Prostate gland (tissue), 2 donors: ENCODE measurements at places on chromosomes 3 and 15. TPM values are rescaled to one million over a fixed set of nuclear protein-coding genes. Genes with fewer than 3 reads are reported as not detected.

- DNase-seq = no peak
These were observed 10.3 kb downstream of the PLXNB1 start for GRCh38 chr3:48419597-48419996.

DNA sequence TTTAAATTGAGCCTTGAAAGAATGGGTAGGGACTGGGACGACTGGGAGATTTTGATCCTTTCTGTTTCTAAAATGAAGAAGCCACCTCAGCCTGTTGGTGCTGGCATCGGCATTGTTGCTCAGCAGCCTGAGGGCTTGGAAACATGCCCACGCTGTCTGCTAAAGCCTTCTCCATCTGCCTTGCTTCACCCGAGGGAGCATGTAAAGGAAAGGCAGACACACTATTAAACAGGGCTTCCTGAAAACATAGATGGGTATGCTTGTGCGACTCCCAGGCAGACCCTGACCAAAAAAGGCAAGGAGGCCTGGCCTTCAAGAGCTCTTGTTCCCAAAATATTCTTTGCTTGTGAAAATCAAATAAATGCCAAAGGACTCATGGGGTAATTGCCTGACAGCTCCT lies 84.2 kb upstream of the SLC4A7 start:
- DNase-seq = peak; percentile 66

Gene MITF
- total RNA-seq = 17.6 TPM

DNA sequence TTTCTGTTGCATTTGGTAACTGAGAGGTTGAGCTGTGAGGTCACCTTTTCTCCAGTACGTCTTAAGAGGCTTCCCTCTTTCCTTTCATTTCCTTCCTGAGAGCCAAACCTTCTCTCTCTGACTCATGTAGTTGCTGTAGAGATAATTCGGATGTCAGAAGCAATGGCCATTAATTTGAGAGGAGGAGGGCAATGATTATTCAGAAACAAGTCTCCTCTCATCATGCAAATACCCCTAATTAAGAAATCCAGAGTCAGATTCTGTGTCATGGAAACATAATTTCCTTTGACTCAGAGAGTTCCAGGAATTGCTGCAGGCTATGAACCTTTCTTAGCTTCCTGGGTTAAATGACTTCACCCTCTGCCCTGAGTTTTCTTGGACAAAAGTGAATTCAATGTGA lies 59.0 kb upstream of the GSK3B start:
- no peak for DNase-seq

DNA sequence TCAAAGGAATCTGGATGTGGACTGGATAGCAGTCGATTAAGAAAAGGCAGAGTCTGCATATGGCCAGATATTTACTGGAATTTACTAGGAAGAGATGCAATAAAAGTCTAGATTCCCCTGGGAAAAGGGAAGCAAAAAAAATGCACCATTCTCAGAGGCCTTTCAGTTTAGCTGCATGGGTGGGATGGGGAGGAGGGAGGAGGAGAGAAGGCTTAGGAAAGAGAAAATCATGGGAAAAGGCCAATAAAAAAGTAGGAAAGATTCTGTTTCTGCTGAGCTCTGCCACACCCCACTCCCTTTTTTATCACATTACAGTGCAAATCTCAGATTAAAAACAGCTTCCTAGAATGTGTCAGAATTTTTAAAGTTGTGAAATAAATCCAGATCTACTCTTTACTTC lies 103.6 kb downstream of the ADAMTS9 start:
- DNase-seq = no peak

DNA sequence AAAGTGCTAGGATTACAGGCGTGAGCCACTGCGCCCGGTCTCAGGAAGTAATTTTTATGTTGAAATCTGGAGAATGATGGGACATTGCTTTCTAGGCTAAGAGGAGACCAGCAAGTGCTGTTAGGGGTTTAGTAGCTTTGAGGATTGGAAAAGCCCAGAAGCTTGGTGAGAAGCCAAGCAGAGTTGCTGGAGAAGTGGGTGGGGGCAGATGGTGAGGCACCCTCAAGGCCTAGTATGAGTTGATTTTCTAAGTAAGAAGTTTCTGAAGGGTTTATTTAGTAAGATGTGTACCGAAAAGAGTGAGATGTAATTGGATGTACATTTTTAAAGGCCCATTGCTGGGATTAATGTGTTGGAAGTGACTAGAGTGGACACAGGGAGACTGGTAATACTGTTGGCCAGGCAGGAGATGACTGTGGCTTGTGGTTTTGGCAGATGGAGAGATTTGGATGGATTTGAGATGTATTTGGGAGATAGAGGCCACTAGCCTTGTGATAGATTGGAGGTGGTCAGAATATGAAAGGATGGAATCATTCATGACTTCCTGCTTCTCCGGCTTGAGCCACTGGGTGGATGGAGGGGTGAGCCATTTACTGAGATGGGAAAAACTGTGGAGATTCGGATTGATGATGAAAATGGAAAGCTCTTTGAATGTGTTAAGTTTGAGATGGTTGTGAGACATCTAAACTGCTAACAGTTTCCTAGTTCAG lies 2.3 kb downstream of the LRRC28 start:
- no peak for DNase-seq

GRCh38 chr3:31829826-31830426 lies 151.1 kb downstream of the OSBPL10 start:
- DNase-seq = no peak

DNA sequence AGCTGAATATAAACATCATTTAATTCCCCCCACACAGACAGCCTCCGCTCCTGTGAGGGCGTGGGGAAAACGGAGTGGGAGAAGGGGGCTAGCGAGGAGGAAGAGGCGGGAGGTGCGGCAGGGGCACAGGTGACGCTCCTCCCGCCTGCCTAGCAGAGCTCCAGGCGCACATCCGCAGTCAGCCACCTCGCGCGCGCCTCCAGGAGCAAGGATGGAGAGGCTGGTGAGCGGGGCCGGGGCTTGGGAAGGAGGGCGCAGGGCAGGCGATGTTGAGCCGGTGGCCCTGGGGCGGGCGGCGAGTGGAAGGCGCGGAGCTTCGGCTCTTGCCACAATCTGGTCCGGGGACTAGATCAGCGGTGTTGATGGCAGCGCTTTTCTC lies at the start of gene CD200:
Gene CD200 (plus strand): TSS at position 155 of the 379 bp plus-strand sequence. CDS start 57 bp downstream, at position 212.
- DNase-seq = peak; percentile 51

Gene PML
- total RNA-seq = 122 TPM

- no peak for DNase-seq
These were observed 50.6 kb upstream of the TBC1D23 start for GRCh38 chr3:100209948-100210771.

DNA sequence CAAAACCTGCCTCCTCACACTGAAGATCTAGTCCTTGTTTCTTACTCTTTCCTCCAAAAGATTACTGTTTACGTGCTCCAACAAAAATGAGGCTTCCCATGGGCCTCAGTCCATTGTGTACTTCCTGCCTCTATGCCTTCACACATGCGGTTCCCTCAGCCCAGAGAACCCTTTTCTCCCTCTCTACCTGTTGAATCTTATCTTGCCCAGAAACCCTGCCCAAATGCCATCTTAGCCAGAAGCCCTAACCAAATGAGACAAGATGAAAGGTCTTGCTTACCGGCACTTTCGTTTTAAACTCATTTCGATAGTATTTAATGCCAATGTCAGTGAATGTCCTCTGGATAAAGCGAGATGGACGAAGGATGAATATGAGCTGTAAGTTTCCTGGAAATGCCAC lies 85.5 kb downstream of the B3GNT5 start:
- no peak for DNase-seq

GRCh38 chr3:56761023-56761422 lies 40.7 kb downstream of the ARHGEF3 start:
- no peak for DNase-seq

DNA sequence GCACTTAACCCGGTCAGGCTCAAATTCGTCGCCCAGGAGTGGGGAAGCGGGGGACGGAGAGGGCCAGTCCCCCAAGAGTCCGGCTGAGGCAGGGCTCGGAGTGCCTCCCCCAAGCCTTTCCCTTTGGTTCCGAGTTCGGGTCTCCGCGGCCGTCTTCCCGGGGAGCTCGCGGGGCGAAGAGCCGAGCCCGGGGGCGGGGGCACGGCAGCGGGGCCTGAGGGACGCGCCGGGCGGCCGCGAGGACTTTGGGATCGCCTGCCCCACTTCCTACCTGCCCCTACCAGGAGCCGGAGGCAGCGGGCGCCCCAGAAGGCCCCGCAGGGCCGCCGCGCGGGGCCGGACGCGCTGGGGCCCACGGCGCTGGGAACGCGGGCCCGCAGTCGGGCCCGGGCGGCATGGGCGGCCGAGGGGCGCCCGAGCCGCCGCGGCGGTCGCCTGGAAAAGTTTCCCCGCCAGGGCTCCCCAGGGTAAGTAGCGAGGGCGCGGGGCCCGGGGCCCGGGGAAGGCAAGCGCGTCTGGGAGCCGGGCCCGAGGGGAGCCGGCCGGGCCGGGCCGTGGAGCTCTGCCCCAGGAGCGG lies 2.8 kb downstream of the FURIN start:
- no peak for DNase-seq

Gene CPNE9
- total RNA-seq = not detected

- DNase-seq = no peak
These were observed 77.4 kb downstream of the VPS8 start for GRCh38 chr3:184889312-184889904.

DNA sequence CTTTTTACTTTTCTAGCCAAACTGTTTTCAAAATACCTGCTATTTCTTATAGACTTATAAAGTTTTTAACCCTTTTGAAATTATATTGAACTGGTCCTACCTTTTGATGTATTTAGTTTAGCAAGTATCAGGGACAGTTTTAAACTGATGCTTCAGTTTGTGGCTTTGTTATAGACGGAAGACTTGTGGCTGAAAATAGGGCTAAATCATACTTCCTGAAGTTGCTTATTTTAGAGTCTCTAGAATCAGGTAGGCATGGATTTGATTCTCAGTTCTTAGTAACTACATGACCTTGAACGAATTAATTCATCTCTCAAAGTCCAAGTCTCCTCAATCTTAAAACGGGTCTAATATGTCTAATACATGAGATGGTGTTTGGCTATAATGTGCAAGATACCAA lies 322.8 kb downstream of the RAP2B start:
- DNase-seq = no peak

DNA sequence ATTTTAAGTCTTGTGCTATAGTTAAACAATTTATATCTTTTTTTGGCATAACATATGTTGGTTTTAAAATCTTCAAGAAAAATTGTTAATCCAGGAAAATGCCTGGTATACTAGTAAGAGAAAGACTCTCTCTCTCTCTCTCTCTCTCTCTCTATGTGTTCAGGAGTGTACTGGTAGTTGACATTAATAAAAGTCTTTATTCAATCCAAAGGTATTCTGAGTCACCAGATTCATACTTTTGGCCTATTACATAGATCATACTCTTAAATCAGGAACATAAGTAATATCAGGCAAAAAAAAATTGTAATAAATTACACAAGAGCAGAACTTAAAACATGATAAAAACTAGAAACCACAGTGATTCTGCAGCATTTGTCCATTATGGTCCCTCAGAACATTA lies 70.2 kb downstream of the TFG start:
- no peak for DNase-seq

- peak; percentile 78 for DNase-seq
These were observed 643 bp upstream of the RNU5B-1 start for GRCh38 chr15:65303687-65304380.

DNA sequence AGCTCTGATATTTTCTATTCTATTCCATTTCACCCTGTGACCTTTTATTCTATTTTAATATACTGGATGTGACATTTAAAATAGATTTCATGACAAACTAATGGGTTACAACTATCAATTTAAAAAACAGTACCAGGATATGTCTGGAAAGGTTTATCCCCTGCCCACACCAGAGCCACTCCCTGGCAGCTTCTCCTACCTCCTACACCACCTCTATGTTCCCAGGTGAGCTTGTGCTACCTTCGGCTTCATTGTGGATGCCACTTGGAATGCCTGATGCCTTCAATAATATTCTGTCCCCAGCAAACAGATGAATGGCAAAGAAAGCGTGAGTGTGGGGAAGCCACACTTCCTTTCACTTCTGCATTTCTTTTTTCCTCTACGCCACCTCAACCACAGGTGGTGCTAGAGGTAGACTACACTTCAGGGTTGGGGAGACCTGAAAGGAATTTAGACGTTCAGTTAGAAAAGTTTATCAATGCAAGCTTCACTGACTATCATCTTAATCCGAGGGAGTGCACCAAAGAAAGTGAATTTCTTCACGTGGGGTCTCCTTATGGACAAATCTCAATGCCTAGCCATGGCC lies 213.0 kb downstream of the SSR3 start:
- no peak for DNase-seq

DNA sequence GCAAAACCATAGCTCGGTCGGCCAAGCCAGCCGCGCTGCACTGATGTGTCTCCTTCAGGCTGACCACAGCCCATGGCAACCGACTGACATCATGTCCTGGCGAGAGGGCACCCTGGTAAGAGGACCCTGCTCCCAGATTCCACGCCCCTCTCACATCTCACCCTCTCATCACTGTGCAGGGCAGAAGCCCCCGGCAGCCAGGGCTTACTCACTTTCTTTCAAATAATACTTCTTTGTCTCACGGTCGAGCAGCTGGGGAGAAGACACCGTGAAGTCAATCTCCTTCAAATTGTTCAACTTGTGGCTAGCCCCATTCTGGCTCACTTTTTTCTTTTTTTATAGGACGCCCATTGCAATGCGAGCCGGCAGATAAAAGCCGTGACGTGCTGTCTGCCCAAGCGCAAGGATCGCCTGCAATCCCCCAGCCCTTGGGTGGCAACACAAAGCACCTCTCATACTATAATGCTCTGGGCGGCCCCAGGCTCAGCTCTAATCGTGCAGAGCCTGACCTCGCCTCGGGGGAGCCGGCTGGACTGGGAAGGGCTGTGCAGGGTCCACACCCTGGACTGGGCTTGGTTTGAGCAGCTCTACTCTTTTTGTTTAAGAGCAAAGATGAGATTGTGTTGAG lies 33.6 kb downstream of the VGLL4 start:
- DNase-seq = no peak

- DNase-seq = no peak
These were observed 29.1 kb upstream of the ABHD10 start for GRCh38 chr3:111949712-111950111.

DNA sequence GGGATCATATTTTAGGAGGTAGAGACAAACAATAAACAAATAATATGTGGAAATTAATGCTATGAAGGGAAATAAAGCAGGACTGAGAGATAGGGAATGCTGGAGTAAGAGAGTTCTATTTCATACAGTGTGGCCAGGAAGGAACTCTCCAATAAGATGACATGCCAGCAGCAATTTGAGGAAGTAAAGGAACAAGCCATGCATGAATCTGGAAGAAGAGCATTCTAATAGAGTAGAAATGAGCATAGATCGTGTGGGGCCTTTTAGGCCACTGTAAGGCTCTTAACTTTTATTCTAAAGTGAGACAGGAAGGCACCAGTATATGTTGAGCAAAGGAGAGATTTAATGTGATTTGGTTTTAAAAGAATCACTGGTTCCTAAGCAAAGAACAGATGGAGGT lies 126.3 kb downstream of the DMXL2 start:
- no peak for DNase-seq

- no peak for DNase-seq
These were observed 57.9 kb upstream of the SEC22A start for GRCh38 chr3:123143669-123144411.

Gene MESP1
- 67.4 TPM for total RNA-seq
